ENCODE measurements at places on chromosomes 1 and 21.

GRCh38 chr1:200351826-200352549 lies 57.8 kb downstream of the ZNF281 start:
- no peak for DNase-seq

GRCh38 chr1:18564676-18565075 lies 66.0 kb upstream of the PAX7 start:
- DNase-seq = no peak

GRCh38 chr1:201381130-201381529 lies 3.6 kb upstream of the TNNT2 start:
- no peak for DNase-seq

GRCh38 chr1:189654906-189655305 lies 822.8 kb downstream of the BRINP3 start:
- DNase-seq = no peak

GRCh38 chr1:206967096-206967849 lies 3.0 kb downstream of the FCAMR start:
- DNase-seq = no peak

- no peak for DNase-seq
Observed at GRCh38 chr1:231969076-231969475, 342.5 kb downstream of the DISC1 start.

GRCh38 chr1:96145492-96145891 lies 576.1 kb upstream of the PTBP2 start:
- no peak for DNase-seq

DNA sequence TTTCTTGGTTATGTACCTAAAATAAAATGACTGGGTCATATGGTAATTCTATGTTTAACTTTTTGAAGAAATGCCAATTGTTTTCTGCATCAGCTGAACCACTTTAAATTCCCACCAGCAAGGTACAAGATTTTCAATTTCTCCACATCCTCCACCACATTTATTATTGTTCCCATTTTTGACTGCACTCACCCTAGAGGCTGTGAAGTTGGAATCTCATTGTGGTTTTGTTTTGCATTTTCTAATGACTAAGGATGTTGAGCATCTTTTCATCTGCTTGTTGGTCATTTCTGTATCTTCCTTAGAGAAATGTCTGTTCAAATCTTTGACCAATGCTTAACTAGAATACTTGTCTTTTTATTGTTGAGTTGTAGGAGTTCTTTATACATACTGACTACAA lies 72.5 kb downstream of the ASTN1 start:
- no peak for DNase-seq

- DNase-seq = no peak
Observed at GRCh38 chr1:226653311-226653921, 85.7 kb downstream of the ITPKB start.

DNA sequence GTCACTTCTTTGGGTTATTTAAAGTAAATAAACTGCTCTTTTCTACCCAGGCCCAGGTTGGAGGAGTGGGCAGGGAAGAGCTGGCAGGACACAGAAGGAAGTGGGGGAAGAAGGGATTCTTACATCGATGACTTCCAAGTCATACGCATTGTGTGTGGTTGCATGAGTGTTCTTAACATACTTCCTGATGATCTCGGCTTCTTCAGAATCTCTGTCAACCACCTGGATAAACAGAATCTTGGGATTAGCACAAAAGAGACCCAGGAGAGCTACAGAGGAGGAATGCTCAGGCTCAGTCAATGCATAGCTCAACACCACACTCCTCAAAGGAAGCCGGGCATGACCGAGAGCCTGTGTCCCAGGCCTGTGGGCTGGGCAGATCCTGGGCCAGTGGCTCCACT lies 42.1 kb downstream of the PARP1 start:
- no peak for DNase-seq

DNA sequence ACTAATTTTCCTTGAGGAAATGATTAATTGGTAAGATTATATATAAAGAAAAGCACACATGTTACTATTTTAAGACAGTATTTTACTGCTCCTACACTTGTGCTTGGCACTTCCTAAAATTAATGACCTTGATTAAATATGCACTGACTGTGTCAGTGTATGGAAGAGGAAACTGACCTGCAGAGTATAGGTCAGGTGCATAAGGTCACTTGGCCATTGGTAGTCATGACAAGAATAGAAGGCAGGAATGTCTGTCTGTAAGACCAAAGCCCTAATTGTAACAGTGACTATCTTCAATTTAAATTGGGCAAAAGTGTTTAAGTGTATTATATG lies 128.0 kb upstream of the KCNK2 start:
- no peak for DNase-seq

DNA sequence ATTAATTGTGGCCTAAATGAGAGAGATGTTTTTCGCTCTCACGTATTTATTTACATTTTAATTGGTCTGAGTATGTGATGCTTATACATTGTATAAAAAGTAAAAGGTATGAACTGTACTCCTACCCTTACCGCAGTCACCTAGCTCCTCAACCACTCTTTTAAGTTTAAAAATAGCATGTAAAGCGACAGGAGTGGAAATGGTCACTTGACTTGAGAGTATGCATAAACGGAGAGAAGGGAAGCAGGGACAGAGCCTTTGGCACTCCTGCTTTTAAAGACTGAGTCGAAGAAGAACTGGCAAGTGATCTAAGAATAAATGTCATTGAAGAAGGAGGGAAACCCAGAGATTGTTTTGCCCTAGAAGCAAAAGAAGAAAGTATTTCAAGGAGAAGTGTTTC lies 11.5 kb upstream of the DDX59 start:
- no peak for DNase-seq

- DNase-seq = no peak
Observed at GRCh38 chr1:233668725-233669294, 54.9 kb downstream of the KCNK1 start.

- no peak for DNase-seq
Observed at GRCh38 chr1:117824616-117825015, 104.8 kb downstream of the GDAP2 start.

- DNase-seq = no peak
Observed at GRCh38 chr1:225813214-225813964, 3.5 kb downstream of the EPHX1 start.

- no peak for DNase-seq
Observed at GRCh38 chr1:15329104-15329820, 80.4 kb upstream of the EFHD2 start.

DNA sequence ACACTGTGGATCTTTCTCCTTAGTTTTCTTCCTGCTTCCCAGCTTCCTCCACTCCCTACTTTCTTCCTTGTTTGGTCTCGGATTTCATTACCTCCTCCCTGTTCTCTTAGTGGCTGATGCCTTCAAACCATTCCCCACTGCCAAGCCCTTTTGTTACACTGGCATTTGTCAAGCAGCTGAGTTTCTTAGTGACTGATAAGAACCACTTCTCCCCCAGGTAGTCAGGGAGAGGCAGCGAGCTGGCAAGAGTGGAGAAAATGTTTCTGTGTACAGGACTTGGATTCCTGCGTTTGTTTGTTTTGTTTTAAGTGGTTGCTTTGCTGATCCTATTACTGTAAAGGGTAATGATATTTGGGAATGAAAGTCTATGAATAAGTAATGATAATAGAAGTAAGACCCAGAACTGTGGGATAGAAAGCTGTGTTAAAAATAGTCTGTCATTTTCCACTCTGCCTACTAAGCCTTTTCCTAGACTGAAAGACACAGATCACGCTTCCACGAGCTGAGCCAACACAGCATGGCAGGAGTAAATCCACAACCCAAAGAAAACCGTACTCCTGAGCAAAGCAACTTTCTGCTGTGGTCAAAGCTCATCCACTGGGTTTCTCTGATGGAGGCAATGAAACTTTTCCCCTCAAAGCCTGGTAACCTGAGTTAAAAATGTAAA lies 10.1 kb upstream of the SERTAD4 start:
- no peak for DNase-seq

- peak; percentile 9 for DNase-seq
Observed at GRCh38 chr1:51569284-51570062, 47.4 kb upstream of the OSBPL9 start.

DNA sequence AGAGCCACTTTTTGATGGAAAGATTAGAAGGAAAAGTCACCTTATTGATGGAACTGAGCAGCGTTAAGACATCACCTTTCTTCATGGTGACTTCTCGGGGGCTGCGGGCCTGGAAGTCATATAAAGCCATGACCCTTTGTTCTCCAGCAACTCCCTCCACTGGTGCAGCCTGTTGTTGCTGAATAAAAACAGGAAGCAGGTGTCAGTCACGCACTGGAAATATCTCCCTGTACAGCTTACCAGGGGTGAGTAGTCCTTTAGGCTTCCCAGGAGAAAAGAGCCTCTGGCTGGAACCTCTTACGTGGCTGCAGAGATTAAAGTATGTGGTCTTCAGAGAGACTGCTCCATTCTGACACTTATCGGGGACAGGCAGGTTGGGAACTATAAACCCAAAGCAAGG lies 31.9 kb downstream of the SPTA1 start:
- DNase-seq = no peak

- no peak for DNase-seq
Observed at GRCh38 chr1:248906753-248907661, 972 bp downstream of the PGBD2 start.

DNA sequence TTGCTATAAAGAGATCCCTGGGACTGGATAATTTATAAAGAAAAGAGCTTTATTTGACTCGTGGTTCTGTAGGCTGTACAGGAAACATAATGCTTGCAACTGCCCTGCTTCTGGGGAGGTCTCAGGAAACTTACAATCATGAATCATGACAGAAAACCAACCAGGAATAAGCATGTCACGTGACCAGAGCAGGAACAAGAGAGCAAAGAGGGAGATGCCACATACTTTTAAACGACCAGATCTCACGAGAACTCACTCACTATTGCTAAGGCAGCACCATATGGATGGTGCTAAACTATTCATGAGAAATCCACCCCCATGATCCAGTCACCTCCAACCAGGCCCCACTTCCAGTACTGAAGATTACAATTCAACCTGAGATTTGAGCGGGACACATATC lies 49.8 kb upstream of the RCC1 start:
- no peak for DNase-seq

DNA sequence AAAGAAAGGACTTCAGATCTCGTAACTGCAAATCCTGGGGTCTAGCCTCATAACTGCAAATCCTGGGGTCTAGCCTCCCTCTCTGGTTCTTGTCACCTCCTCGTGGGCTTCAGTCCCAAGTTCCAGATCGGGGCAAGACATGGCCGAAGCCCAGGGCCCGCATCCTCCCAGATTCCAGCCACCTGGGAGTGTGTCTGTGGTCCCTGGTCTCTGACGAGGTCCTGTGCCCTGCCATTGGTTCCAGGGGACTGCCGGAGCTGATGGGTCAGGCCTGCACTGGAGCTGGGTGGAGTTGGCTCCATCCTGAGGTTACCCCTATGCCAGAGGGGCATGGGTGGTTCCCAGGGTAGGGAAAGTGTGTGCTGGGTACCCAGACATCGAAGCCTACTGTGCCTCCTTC lies 17.7 kb upstream of the C1orf174 start:
- DNase-seq = no peak

- DNase-seq = no peak
Observed at GRCh38 chr1:117710710-117711109, 104.9 kb downstream of the TENT5C start.

DNA sequence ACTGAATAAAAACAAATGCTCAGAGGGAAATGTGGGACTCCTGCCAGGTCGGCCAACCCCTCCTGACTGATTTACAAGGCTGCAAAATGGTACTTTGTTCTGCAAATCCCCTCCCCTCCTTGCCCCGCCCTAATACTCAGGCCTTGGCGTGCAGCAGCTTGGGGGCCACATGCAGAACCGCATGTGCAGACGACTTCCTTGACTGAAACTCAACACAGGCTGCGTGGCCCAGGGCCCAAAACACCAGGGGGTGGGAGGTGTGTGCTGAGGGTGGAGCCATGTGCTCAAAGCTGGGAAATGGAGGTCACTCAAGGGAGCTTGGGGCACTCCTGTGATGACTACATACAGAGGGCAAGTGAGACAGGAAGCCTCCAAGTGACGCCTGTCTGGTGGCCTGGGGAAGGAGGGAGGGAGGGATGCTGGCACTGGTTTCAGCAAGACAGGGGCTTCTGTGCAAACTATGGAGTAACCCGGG lies 87.2 kb downstream of the MRPL37 start:
- peak; percentile 61 for DNase-seq

GRCh38 chr1:202697038-202697437 lies 13.2 kb downstream of the SYT2 start:
- DNase-seq = no peak

DNA sequence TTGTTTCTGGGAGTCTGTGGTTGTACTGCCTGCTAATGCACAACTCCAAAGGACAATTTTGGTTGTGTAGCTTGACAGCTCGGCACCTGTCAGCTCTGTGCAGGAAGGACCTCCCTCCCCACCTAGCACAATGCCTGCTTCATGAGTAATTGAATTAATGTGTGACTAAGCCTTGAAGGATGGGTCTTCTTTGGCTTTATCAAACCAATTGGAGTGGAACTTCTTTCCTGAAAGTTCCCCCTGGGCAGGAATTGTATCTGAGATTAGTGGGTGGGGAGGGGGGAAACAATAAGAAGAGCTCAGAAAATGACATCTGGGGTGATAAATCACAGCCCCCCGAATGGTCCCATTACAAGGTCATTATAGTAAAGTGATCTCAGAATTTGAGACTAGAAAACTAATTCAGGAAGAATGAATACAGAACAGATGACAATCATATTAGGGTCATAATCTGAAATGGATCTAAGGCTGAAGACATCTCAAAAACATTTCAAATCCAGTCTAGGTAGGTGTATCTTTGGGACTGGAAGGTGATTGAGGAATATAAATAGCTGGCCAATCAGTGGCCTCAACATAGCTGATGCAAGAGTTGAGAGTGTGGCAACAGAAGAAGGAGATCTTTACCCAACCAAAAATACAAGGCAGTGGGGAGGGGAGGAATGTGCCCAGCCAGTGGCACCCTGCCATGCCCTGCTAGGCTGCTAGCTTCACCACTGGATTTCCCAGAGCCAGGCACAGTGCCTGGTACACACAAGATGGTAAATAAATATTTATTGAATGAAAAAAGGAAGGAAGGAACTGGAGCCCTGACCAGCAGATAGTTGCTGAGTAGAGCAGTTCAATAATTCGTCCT lies 10.1 kb upstream of the SESN2 start:
- DNase-seq = no peak

- DNase-seq = no peak
Observed at GRCh38 chr1:74526708-74527107, 14.3 kb upstream of the LRRC53 start.

DNA sequence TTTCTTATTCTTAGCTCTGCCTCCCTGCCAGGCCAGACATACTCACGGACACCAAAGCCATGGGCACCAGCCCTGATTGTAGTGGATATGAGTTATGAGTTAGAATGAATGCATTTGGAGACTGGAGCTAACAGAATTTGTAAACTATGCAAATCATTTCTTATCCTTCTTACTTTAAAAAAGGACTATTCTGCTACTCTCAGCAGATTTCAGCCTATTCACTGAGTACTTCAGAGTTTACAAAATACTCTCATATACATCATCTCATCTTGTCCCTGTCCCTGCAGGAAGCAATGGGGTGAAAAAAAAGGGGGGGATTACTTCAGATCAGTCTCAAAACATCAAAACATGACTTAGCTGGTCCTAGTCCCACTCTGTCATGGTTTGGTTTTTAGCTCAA lies 541.4 kb upstream of the PLXNA2 start:
- DNase-seq = no peak

DNA sequence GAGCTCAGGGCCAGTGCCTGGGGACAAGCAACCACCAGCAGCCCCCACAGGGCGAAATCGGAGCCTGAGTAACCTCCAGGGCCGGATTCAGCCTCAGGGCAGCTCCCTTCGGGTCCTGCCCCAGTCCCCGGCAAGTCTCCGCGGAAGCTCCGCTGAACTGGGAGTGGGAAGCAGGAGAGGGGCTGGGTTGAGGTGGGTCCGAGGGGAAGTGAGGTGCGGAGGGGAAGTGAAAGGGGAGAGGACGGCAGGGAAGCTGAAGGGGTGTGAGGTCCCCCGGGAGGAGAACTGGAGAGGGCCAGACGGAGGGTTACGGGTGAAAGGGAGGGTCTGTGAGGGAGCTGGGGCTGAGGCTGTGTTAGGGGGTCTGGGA lies 560 bp downstream of the PADI2 start:
- DNase-seq = no peak
